ENCODE measurements at places on chromosomes 2 and 18. TPM values are rescaled to one million over a fixed set of nuclear protein-coding genes. Genes with fewer than 3 reads are reported as not detected.

CLEC4F gene
- total RNA-seq = not detected

SERPINB2 gene
- 0.33 TPM for total RNA-seq

FAM210A gene
- 13.9 TPM for total RNA-seq

CHRND gene
- not detected for total RNA-seq

ANKRD29 gene
- not detected for total RNA-seq

TMEM200C gene
- not detected for total RNA-seq

IAH1 gene
- total RNA-seq = 47.1 TPM

IL37 gene
- not detected for total RNA-seq

CIB4 gene
- total RNA-seq = not detected

LHCGR gene
- not detected for total RNA-seq

CTAGE1 gene
- not detected for total RNA-seq

LONRF2 gene
- total RNA-seq = 0.17 TPM

UPP2 gene
- not detected for total RNA-seq

MLPH gene
- not detected for total RNA-seq

LRRTM4 gene
- not detected for total RNA-seq

MTHFD2 gene
- 135 TPM for total RNA-seq

TMEM178A gene
- not detected for total RNA-seq
